ENCODE measurements at places on chromosomes 7 and 10.

DNA sequence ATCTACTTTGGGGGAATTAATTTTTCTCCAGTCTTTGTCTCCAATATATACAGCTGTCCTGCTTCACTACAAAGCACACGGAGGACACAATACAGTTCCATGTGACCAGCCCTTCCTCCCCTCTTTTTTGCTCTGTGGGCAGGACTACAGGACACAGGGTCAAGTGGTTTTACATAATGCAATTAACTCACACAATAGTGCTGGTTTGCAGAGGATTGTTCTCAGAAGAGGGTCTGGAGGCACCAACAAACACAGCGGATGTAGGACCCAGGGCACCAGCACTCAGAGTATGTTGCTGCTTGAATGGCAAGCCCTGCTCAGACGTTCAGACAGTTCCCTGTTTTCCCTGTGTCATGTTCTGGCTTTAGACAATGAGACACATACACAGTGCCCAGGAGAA is 52.0 kb upstream of the NPTX2 start:
- DNase-seq, result no peak

DNA sequence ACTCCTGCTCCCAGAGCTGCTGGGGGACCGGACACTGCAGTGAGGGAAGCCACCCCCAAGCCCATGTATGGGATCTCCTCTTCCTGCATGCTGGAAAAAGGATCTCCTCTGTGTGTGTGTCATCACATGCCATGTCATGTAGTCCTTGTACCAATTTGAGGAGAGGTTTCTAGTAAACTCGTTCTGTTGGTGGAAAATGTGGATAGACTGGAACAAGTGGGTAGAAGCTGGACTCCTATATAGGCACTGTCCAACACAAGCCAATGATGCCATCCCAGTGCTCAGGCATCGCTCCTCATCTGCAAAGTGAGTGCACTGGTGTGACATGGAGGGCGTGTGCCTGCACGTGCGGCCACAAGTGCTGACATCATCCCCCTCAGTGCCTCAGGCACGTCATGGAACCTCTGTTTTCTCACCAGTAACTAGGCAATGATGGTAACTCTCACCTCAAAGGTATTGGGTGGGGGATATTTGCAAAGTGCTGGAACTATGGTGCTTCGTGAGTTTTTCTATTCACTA is 19.3 kb downstream of the MYO1G start:
- peak; percentile 60 for DNase-seq

GRCh38 chr7:22173685-22174573 is 183.0 kb downstream of the RAPGEF5 start:
- peak; percentile 96 for DNase-seq

- no peak for DNase-seq
These were observed 215.9 kb downstream of the PARD3 start for GRCh38 chr10:34599026-34599795.

DNA sequence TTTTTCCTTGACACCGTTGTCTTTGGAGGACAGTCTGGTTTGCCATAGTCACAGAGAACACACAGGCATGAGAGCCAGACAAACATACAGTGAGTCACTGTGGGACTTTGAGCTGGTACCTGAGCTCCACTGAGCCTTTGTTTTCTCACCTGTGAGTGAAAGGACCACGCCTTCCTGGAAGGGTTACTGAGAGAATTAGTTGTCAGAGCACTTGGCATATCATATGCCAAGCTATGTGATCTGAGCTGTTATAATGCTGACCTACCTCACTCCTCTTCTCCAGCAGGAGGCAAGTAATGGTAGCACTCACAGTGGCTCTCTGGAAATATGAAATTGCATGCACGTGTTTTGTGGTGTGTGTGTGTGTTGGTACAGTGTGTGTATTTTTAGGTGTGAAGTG is 59.7 kb downstream of the CXCL12 start:
- no peak for DNase-seq

- DNase-seq, result no peak
These were observed 205.4 kb downstream of the DNAJC1 start for GRCh38 chr10:21797984-21798765.

DNA sequence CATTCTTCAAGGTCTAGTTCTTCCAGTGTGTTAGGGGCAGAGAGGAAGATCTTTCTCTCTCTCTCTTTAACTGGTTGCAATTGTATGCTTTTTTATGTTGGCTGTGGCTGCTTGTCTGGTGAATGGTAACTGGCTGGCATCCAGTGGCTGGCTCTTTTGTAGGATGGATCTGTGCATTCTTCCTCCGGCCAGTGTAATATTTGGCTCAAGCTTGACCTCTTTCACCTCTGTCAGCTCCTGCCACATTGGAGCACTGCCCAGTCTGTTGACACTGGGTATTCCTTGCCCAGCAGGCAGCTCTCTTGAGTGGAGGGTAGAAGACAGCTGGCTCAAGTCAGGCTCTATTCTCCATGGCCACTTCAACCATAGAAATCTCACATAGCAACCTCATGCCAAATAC is 528.3 kb downstream of the PHTF2 start:
- no peak for DNase-seq

DNA sequence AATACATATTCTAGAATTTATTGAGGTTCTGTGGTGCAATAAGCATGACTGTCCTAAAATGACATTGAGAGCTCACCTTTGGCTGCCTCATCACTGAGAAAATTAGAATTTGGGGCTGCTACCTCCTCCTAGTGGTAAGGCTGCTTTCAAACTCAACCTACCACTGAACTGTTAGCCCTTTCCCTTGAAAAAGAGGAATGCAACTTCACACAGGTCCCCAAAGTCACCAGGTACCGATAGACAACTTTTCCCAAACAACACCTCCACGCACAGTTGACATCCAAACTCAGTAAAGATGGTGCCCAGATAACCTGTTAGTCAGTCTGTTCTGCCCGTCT is 75.9 kb upstream of the SCIN start:
- DNase-seq, result no peak

- no peak for DNase-seq
These were observed 11.8 kb downstream of the FAS start for GRCh38 chr10:89002226-89002978.

- peak; percentile 4 for DNase-seq
These were observed 426.2 kb downstream of the ETV1 start for GRCh38 chr7:13563257-13563656.

DNA sequence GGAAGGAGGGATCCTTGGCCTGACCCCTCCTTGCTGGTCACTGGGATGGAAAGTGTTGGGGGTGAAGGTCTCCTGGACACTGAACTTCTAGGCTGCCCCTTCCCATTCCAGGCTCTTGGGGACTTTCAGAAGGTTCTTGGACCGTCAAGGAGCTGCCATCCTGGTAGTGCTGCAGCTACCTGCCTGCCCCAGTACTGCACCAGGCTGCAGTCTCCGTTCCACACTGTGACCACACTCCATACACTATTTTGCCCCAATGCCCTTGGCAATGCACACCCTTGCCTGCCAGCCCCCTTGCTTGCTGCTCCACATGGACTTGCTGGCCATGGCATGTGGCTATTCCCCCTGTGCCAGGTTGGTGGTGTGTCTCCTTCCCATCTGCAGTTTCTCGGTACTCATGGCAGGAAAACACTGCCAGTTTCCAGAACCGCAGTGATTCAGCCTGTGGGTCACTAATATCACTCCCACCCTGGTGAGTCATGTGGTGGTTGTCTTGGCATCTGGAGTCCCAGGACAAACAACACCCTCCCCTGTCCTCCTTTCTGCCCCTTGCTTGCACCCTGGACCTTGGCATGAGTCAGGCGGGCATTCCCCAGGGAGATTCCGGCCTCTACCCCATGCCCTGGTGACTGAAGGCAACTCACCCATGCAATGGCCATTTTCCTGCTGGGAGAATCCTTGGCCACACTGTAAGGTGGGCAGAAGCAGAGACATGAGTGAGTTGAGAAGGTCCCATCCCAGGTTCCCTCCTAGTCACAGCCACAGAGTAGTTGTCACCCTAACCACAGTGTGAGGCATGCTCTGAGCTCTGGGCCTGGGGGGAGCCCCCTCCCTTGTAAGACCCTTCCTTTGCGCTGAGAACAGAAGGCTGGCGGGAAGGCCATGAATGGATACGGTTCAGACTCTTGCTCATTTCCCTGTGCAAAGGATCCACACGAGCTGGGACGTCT is 32.8 kb downstream of the GOLGA7B start:
- DNase-seq, result peak; percentile 60

GRCh38 chr10:68156373-68157185 is 47.3 kb downstream of the MYPN start:
- DNase-seq, result peak; percentile 72
